ENCODE measurements at places on chromosomes 6 and 20. TPM values are rescaled to one million over a fixed set of nuclear protein-coding genes. Genes with fewer than 3 reads are reported as not detected.
A peak's percentile ranks its signal among the peaks of the same experiment; 100 is the strongest.

L3MBTL3 gene
- total RNA-seq: 33.9 TPM

PRL gene
- not detected for total RNA-seq

CAGE1 gene
- total RNA-seq: 0.20 TPM

ITPR3 gene
- total RNA-seq: 6.7 TPM

BANF2 gene
- not detected for total RNA-seq

PTCHD4 gene
- 5.0 TPM for total RNA-seq

TRIM31 gene
- total RNA-seq: not detected

RAB44 gene
- not detected for total RNA-seq

DNA sequence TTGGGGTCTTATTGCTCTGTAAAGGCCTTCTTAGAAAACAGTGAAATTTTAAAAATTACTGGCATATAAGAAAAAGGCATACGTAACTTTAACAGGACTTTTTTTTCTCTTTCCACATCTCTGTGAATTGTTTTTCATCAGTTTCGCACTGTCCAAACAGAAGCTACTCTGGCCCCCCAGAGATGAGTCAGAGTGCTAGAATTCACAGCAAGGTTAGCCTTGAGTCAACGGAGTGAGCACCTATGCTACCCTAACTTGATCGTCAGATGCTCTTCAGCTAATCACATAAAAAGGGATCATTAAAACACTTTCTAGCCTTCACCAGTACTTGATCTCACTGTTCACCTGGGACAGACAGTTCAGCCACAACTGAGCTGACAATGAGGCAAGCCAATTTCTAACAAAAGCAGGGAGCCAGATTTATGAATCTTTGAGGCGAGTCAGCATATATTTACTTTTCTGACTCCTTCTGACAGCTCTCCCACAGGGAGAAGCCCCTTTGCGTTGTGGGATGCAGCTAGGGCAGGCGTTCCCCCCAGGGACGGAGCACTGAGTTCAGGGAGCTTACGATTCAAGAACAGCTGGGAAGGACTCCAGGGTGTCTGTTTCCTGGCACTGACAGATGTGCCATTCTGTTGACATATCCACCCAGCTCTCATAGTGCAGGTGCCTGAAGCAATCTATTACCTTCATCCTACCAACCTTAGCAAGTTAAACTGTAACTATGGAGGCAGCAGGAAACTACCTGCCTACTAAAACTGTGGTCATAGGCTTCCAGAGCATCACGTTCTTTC is 46.4 kb upstream of the SPDEF start:
- DNase-seq: no peak

- DNase-seq: no peak
These were observed 151.5 kb upstream of the ATXN1 start for GRCh38 chr6:16912756-16913155.

- DNase-seq: no peak
These were observed 45.1 kb downstream of the OR2B6 start for GRCh38 chr6:28002161-28002560.

- DNase-seq: peak; percentile 2
These were observed 147.0 kb downstream of the CDKAL1 start for GRCh38 chr6:20681243-20681684.

DNA sequence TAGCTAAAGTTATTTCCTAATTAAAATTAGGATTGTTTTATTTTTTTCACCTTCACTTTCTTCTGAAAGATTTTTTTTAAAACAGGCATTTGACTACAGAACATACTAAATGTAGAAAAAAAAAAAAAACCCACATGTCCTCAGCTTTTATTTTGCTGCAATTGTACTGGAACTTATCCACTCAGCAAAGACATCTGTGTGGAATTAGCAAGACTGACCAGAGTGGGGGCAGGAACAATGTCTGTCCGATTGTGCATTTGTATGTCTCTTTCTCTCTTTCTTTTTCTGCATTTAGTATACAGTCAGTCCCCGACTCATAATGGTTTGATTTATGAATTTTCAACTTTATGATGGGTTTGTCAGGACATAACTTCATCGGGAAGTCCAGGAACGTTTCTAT is 77.3 kb downstream of the CHD6 start:
- no peak for DNase-seq

DNA sequence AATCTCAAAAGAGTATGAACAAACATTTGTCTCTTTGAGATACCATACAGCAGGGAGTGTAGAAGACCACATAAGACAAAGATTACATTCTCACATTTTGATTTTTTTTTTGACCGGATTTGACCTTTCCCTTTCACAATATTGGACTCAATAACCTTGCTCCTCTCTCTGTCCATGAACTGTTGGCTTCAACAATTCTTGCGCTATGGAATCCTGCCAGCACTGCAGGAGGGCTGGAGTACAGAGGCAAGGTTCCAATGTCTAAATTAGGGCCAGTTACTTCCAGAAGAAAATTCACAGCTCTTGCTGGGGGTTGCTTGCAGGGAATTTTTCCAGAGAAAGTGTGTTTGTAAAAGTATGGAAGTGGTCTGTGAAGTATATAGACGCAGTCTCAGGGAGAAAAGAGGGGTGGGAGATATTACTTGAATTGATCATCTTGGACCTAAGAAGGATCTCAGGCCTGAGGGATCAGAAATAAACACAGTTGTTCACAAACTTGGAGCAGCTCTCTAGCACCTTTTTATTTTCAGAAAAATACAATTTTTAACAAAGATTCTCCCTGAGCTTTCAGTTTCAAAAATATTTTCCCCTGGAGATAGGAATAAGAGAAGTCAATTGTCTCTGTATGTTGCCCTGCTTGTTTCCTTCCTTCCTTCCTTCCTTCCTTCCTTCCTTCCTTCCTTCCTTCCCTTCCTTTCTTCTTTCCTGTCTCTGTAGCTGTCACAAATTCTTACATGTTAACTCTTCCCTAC is 765.9 kb downstream of the BCKDHB start:
- DNase-seq: no peak

DNA sequence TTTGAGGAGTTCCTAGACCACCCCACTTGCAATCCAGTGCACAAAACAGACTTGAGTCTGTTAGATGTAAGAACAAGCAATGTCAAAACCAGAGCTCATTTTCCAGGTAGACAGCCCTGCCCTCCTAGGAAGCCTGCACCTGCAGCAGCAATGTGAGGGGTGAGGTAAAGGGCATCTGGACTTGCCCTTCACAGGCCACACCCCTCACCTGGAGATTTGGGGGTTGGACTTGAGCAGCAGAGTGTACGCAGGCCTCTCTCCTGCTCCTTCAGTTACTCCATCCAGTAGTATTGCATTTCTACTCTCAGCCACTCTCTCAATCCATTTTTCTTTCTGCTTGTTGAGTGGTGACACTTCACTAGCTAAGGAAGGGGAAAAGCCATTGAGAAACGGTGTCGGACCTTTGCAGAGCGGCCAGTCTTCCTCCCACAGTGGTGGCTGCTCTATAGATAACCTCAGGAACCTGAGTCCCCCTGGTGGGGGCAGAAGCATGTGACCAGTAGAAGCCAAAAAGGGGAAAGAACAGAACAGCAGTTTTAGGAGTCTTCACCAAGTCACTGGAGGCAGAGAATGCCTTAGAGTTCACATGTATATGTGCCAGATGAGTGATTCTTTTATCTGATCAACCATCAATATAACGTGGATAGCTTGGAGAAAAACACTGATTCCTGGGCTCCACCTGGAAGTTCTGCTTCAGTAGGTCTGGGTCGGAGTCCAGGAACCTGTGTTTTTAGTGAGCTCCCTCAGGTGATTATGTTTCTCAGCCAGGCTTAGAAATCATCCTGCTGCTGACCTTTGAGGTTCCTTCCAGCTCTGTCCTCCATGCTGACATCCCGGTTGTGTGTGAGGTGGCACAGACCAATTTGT is 28.0 kb downstream of the ARFGEF2 start:
- no peak for DNase-seq

GRCh38 chr6:48754641-48755040 is 643.6 kb upstream of the PTCHD4 start:
- no peak for DNase-seq

DNA sequence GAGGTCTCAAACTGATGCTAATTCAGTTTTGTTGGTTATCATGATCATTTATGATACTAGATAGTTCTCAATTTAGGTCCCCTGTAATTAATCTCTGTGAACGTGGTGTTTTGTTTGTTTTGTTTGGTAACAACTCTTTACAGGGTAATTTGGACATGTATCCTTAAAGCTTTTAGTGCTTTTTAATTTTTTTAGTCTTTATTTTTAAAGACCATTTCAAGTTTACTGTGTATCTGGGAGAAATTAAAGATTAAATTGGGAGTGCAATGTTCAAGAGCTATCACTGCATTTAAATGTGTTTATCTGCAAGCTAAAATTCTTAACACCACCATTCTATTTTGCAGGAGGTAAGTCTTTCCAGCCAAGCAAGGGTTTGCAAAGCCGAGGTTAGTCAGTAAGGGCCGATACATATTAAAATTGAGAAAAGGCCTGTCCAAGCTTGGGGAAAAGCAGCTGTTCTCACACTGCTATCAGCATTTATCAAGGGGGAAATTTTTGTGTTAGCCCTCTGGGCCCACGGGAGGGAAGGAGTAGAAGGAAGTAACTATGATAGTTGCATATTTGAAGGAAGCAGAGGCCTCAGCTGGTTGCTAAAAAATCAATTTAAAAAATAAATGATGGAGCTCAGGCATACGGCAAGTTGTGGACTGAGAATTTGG is 59.3 kb upstream of the ZNF217 start:
- no peak for DNase-seq

DNA sequence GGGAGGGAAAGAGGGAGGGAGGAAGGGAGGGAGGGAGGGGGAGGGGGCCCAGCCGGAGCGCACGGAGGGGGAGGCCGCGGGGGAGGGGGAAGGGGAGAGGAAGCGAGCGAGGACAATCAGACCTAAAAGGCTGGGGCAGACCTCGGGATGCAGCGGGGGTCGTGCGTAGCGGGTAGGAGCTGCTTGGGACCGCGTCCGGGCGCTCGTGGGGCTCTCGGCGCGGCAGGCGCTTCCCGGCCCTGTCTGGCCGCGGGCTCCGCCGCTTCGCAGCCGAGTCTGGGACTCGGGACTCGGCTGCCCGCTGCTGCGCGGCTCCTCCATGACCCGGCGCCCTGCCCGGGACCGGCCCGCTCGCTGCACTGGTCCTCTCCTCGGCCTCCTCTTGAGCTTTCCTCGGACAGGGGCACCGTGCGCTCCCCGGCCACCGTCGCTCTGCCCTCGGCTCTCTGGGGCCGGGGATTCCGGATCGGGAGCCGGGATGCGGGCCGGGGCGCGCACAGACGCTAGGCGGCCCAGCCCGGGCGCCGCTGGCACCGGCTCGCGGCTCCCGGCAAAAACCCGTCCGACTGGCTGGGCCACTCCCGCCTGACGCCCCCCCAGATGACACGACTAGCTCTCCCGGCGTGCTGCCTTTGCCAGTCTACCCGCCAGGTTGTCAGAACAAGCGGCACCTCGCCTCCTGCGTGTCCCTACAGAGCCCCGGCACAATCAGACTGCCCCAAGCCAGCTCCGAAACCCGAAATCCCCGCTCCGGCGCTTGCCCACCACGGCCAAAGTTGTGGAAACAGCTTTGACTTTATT is 2.2 kb downstream of the TFAP2A start:
- DNase-seq: peak; percentile 43

GRCh38 chr20:20406306-20406705 is 38.4 kb downstream of the INSM1 start:
- DNase-seq: no peak

GRCh38 chr20:10927936-10928840 is 254.4 kb upstream of the JAG1 start:
- DNase-seq: no peak

DNA sequence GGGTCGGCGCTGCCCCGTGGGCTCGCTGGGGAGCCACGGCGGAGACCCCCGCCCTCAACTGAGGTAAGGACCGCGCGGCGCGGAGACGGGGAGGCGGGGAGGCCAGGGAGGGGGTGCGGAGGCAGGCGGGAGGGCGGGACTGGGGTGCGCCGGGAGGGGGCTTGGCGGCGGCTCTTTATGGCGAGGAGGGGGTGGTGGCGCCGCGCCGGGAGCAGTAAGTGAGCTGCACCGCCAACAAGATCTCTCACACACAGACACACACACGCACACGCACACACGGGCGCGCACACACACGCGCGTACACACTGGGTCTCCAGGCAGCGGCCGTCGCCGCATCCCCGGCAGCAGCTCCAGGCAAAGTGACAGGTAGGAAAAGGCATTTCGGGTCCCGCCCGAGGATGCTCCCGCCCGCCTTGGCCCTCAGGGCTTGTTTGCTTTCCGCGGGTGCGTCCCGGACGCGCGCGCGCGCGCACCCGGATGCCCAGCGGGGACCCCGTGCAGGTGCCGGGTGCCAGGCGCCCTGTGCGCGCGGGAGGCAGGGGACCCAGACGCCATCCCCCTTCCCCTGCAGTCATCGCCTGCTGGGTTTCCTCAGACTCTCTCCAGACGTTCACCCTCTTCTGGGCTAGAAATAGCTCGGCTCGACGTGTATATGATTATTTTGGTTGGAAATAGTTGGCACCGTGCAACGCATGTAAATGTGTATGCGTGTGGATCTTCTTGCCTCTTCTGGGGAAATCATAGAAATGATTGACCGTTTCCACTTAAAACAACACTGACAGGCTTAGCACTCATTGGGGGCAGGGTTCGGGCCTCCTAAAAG is at the start of gene PLCB4:
PLCB4 (plus strand) TSS at position 247 of the 823 bp plus-strand sequence. CDS start 238,728 bp downstream, outside the sequence.
- DNase-seq: peak; percentile 59

DNA sequence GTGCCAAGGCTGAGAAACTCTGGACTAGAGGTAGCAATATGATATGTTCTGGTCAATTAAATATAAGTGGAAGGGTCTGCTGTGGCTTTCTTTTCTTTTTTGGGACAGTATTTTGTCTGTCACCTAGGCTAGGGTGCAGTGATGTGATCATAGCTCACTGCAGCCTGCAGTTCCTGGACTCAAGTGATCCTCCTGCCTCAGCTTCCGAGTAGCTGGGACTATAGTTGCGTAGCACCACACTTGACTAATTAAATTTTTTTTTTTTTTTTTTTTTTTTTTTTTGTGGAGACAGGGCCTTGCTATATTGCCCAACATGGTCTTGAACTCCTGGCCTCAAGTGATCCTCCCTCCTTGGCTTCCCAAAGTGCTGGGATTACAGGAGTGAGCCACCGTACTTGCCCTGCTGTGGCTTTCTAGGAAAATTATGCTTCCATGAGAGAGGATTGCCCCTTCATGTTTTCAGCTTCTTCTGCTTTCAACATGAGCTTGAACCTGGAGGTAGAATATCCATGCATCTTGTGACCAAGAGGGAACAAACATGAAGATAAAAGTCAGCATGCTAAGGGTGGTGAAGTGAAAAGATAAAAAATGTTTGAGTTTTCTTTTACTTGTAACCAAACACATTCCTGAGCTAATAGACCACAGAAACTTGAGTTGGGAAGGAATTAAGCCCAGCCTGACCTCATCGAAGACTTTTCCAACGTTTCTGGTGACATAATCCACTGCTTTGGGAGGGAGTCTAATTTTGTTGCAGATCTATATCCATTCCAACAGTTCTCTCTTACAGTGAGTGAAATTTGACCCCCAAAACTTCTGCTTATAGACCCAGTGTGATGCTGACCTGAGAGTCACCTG is 75.1 kb downstream of the CARMIL1 start:
- DNase-seq: no peak

- no peak for DNase-seq
These were observed 80.6 kb downstream of the FNDC1 start for GRCh38 chr6:159249752-159250151.

GRCh38 chr20:47502271-47503239 is 868 bp downstream of the NCOA3 start:
- peak; percentile 39 for DNase-seq

GRCh38 chr6:134454794-134455193 is 136.9 kb upstream of the SGK1 start:
- DNase-seq: no peak

- DNase-seq: no peak
These were observed 38.3 kb upstream of the SAMHD1 start for GRCh38 chr20:36989797-36990196.
